Activated CD4-positive, alpha-beta T cell treated with anti-CD3 and anti-CD28 coated beads, Interleukin-2, amount 50 U/mL, for 1 hour (primary cell): ENCODE measurements at places on chromosomes 5 and 9.
A peak's percentile ranks its signal among the peaks of the same experiment; 100 is the strongest.

DNA sequence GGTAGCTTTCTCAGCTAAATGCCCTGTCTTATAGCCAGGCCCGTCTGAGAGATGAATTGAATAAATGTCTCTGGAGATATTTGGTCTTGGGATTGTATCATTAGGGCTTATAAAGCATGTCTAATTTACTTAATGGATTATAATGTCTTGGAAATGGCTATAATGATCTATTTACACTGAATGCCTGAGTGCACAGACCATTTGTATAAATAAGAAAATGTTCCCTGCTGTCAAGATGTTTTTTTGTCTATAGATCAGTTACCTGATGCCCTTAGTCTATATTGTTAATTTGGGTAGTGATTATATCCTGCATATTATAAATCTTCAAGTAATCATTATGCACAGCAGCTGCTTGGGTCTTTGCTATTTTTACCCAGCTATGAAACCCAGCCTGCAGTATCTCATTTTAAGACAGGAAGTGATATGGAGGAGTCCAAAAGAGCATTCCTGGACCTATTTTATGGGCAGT, 112.9 kb upstream of the ACTBL2 start:
- DNase-seq: no peak

GRCh38 chr9:104863180-104863883, 64.6 kb downstream of the ABCA1 start:
- DNase-seq: peak; percentile 38

GRCh38 chr9:127130661-127131538, 8.5 kb upstream of the ANGPTL2 start:
- no peak for DNase-seq

- peak; percentile 63 for DNase-seq
Observed at GRCh38 chr9:89477811-89478630, 19.9 kb downstream of the SEMA4D start.

GRCh38 chr9:121783521-121784507, 132.4 kb downstream of the DAB2IP start:
- no peak for DNase-seq

- no peak for DNase-seq
Observed at GRCh38 chr9:89935115-89935514, 330.3 kb downstream of the GADD45G start.

DNA sequence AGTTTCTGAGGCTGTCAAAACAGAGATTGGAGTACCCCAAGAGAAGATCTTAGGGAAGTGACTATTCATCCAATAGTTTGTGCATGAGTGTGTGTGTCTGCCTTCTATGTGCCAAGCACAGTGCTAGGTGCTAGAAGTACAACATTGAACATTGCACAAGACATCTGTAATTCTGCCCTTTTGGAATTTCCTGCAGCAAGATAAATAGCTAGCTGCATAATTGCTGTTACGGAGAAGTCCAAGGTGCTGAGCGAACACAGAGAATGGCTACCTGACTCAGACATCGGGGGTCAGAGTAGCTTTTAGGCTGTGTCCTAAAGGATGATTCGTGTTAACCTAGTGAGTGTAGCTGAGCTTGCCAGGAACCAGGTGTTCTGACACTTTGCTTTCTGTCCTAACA, 44.8 kb downstream of the PAPPA start:
- no peak for DNase-seq

GRCh38 chr9:114559830-114560513, 27.6 kb upstream of the ATP6V1G1 start:
- no peak for DNase-seq

- DNase-seq: no peak
Observed at GRCh38 chr9:131411719-131412681, 18.1 kb downstream of the PRRC2B start.

DNA sequence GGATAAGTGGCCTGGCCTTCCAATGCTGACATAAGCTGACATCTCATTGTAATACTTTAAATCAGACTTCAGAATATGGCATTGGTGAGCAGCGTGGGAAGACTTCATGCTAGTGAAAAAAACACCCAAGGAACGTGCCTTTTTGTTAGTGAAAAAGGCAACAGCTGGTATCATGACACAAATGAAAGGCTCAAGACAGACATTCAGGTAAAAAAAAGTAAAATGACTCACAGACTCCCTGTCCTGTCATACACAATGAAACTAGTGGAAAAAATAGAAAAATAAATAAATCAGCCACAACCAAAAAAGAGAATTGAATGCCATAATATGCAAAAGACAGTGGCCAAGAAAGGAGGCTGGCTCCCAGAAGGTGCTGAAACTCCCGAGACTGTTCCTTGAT, 24.4 kb upstream of the PPP1R2B start:
- DNase-seq: no peak

DNA sequence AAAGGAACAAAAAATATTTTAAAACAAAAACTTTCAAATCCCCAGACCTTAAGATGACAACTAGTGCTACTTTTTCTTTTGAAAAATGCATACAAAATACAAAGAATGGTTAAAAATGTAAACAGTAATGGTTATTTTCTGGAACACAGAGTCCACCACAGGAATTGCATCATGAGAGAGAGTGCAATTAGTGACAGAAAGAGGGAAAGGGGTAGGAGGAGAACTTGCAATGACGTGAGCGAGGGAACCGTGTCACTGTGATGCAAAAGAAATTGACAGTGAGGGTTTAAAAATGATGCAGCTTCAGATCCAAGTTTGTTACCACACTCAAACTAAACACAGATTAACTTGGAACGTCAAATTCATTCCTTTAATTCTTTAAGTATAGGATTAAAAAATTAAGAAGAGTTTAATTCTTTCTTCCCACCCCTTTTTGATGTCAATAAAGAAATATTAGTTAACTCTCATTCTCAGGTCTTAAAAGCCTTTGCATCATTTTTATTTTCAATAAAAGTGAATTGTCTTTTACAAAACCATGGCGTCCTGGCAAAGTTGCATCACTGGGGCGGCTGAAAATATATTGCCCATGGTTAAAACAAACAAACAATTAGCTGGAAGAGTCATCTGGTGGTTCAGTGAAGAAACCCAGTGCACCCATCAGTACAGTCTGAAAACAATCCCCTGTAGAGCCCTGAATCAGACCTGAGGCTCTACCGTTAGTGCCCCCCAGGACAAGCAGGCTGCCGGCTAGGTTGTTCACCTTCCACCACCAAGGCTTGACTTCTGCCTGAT, 39.5 kb downstream of the MACROH2A1 start:
- DNase-seq: no peak

GRCh38 chr5:131005963-131006684, 158.9 kb downstream of the HINT1 start:
- DNase-seq: no peak

GRCh38 chr5:11853796-11854195, 50.5 kb downstream of the CTNND2 start:
- DNase-seq: no peak

DNA sequence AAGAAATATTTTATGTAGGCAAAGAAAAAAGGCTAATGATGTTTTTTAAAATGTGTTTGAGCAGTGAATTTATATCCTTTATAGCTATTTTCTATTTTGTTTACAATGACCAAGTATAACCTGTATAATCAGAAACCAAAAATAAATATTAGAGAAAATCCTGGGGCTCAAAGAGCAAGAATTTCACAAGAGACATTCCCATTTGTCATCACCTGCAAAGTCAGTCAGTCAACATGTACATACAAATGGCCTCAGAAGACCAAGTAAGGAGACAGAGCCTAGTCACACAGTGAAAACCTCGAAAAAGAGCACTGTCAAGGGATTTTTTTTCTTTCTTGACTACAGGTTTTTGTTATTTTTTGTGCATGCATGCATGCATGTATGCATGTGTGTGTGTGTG, 231.4 kb downstream of the GLIS3 start:
- DNase-seq: no peak

DNA sequence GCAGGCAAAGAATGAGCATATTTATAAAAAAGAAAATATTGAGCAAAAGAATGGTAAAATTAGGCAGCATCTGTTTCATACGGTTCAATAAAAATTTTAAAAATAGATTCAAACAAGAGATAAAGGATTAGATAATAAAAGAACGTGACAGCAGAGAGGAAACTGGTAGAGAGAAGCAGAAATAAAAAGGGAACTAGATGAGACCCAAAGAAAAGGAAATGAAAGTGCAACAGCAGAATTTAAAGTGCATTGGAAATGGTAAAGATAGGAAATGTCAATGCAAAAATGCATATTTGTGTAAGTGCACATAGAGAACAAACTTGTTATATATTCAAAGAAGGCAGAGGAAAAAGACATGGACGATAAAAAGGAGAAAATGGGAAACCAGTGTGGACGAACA, 70.2 kb downstream of the SUSD1 start:
- no peak for DNase-seq

DNA sequence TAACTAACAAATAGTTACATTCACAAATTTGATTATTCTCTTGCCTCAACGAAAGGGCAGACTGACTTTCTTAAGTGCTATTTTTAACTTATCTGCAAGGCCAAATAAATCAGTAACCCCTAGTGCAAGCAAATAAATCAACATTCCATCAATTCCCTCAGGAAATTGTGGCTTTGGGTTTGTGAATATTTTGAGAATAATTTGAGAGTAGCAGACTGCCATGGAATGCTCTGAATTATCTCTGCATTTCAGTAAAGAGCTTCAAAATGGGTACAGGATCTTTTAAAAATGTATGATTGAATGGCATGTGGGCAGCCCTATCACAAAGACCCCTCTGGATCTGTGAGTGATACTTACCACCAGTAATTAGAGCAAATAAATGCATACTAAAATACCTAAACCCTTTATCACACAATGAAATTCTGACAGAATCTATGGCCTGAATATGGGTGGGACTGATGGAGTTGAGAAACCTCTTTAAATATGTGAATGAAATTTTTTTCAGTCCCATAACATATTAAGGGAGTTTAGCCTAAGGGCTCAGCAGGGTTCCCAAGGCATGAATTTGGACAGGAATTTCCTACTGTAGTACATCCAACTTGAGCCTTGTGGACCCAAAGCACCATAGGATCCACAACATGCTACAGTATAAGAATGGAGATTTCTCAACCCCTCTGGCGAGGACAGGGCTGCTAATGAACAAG, 92.5 kb upstream of the ITGA2 start:
- no peak for DNase-seq

DNA sequence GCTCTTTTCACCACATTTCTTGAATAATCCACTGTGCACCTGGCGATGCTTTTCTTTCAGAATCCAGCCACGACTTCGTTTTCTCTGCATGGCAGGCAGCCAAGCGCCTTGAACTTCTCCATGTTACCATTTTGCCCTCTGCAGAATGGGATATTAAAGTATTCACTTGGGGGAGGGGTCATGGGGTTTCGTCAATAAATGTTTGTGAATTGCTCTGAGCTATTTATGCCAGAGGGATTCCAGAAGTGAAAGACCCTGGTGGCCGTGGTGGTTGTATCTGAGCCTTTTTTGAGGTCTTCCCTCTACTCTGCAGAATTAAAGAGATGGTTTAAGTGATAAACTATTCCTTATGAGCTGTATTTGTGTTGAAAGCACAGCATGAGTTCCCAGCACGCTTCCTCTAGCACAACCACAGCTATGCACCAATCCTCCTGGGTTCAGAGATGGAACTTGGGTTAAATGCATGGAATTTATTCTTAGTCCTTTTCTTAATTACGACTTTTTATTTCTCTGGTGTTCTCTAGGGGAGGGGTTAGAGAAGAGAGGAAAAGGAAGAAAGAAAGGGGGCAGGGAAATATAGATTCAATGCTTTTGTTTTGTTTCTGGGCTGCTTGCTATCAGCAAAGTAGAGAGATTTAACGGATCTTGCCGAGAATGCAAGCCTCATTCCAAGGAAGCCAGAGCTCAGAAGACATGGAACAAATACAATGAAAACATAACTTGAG, 478.2 kb upstream of the TNC start:
- DNase-seq: no peak

DNA sequence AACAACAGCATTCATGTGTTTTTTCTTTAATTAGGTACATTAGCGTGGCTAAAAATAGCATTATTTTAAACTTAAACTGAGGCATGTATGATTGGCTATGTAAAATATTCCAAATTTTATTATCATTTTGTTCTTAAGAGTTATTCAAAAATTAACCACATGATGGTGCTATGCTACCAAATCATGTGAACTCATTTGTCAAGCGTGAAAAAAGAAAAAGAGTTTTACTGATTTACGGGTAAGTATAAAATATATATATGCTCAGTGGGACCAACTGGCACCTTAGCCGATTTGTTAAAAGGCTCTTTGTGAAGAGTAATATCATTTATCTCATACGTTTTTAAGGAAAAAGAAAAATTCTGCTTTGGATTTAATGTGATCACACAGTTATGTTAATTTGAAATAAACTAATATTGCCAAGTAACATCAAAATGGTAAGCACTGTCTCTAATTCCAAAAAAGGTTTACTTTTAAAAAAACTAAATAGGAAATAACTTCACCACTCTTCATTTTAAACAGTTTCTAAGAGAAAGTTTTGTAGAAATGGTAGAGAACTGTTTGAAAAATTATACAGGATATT, 1042.3 kb downstream of the CDH12 start:
- DNase-seq: no peak

DNA sequence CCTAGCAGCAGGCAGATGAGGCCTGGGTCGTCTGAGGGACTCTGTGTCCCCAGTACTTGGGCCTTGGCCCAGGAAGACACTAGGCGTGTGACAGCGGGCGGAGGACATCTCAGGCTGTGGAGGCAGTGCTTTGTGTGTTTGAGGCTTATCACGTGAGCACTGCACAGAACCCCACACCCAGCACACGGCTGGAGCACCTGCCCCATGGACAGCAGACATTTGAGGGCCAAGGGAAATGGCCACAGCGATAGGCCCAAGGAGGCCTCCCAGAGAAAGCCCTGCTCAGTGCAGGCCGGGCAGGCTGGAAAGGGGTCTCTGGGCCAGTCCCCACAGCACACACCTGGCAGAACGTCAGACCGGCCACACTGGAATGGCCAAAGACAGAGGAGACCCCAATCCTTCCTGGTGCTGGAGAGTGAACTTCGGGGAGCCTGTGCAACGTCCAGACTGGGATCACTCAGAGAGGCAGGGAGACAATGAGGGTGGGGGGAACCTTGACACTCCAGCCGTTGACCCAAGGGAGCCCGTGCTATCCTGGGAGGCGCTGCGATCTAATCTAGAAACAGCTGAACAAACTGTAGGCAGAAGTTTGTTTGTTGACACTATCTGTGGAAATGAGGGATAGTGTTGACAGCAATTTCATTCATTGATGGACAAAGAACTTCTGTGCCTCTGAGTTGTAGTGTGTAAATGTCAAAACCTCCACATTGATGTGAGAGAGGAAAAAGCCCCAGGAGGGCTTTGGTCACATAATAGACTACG, 19.6 kb upstream of the FLT4 start:
- DNase-seq: no peak

GRCh38 chr9:87676976-87677775, 48.7 kb upstream of the CTSL start:
- no peak for DNase-seq
